Panc1 (cell line): ENCODE measurements at places on chromosomes 3 and 15. TPM values are rescaled to one million over a fixed set of nuclear protein-coding genes. Genes with fewer than 3 reads are reported as not detected.

Gene GASK1A
- not detected for total RNA-seq

Gene CRBN
- total RNA-seq = 18.7 TPM

Gene WDR93
- total RNA-seq = 0.18 TPM

Gene PIERCE2
- 2.8 TPM for total RNA-seq

Gene WDR49
- total RNA-seq = 0.23 TPM

Gene IGDCC3
- 0.18 TPM for total RNA-seq

Gene HTR3E
- not detected for total RNA-seq

Gene SCG5
- total RNA-seq = 0.67 TPM

Gene TERC
- 6.0 TPM for total RNA-seq

Gene MELTF
- 18.7 TPM for total RNA-seq

Gene NCK1
- 43.5 TPM for total RNA-seq

Gene CDHR4
- not detected for total RNA-seq

Gene XCR1
- total RNA-seq = not detected

Gene SEMA6D
- 0.03 TPM for total RNA-seq

Gene OR5K2
- not detected for total RNA-seq

Gene NLGN1
- 0.85 TPM for total RNA-seq

Gene GHSR
- total RNA-seq = not detected

Gene HGD
- total RNA-seq = 0.59 TPM

Gene HIGD1A
- 74.6 TPM for total RNA-seq

Gene IQCF5
- total RNA-seq = not detected

Gene ACTRT3
- 1.7 TPM for total RNA-seq

Gene NMNAT3
- total RNA-seq = 1.9 TPM

Gene GPR176
- total RNA-seq = 12.7 TPM

Gene SKOR1
- total RNA-seq = 0.21 TPM

Gene MYZAP
- 1.1 TPM for total RNA-seq

Gene USP19
- total RNA-seq = 60.6 TPM

Gene PDZRN3
- not detected for total RNA-seq

Gene PAQR5
- 2.0 TPM for total RNA-seq

Gene IL20RB
- total RNA-seq = 1.7 TPM
